SJSA1 (cell line): ENCODE measurements at places on chromosomes 16 and 17. TPM values are rescaled to one million over a fixed set of nuclear protein-coding genes. Genes with fewer than 3 reads are reported as not detected.

DNA sequence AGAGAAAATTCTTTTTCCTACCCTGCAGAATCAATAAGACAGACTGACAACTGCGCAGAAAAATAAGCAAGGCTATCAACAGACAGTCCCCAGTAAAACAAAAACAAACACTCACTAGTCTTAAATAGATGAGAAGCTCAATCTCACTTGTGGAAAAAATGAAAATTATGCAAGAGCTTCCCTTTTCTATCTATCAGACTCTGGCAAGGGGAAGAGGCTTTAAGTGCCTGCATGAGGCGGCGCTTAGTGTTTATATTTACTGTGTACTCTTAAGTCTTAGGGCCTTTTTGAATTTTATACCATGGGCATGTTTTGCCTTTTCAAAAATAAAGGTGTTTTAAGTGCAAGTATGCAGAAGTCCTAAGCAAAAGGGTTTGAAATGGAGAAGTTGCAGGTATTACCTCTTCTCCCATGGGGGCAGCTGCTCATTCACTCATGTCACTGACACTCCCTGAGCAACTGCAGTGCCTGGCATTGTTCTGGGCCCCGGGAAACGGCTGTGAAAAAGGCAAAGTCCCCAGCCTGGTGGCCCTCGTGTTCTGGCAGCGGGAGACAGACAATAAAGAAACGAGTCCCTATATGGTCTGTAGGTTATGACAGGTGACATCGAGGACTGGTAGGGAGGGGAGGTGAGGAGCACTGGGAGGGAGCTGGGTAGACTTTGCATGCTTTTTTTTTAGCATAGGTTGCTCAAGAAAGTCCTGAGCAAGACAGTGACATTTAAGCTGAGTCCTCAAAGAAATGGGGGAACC, 35.2 kb downstream of the HSBP1 start:
- DNase-seq: no peak

GRCh38 chr16:84826558-84826941, 6.8 kb downstream of the CRISPLD2 start:
- no peak for DNase-seq

- DNase-seq: no peak
Measured at GRCh38 chr16:73306901-73307413, 259.0 kb upstream of the ZFHX3 start.

Gene HNF1B
- not detected in 2 replicates for total RNA-seq

DNA sequence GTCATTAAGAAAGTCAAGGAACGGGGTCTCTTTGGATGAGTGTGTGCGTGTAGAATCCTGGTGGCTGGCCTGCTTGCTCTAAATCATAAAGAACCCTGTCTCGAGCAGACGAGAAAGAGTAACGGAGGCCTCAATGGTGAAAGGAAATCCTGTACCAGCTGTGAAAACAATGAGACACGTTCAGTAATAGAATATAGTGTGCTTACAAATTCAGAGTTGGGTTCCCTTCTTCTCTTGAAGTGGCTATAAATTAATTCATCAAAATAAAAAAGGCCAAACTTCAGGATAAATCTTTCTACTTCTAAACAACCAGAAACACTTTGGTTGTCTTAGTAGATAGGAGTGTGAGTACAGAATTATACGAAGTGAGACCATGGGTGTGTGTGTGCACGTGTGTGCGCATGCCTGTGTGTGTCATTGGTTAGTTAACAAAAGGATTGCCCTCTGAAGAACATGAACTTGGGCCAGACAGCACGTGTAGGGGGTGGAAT, 48.5 kb downstream of the WWOX start:
- DNase-seq: no peak

Gene SPNS2
- total RNA-seq: 0.11 TPM in 1 of 2 replicates, not detected in the other

Gene WIPI1
- 35.1 and 53.5 TPM in 2 replicates for total RNA-seq

Gene OSGIN1
- 1.7 and 6.4 TPM in 2 replicates for total RNA-seq
